ENCODE measurements at places on chromosomes 11 and 22.

DNA sequence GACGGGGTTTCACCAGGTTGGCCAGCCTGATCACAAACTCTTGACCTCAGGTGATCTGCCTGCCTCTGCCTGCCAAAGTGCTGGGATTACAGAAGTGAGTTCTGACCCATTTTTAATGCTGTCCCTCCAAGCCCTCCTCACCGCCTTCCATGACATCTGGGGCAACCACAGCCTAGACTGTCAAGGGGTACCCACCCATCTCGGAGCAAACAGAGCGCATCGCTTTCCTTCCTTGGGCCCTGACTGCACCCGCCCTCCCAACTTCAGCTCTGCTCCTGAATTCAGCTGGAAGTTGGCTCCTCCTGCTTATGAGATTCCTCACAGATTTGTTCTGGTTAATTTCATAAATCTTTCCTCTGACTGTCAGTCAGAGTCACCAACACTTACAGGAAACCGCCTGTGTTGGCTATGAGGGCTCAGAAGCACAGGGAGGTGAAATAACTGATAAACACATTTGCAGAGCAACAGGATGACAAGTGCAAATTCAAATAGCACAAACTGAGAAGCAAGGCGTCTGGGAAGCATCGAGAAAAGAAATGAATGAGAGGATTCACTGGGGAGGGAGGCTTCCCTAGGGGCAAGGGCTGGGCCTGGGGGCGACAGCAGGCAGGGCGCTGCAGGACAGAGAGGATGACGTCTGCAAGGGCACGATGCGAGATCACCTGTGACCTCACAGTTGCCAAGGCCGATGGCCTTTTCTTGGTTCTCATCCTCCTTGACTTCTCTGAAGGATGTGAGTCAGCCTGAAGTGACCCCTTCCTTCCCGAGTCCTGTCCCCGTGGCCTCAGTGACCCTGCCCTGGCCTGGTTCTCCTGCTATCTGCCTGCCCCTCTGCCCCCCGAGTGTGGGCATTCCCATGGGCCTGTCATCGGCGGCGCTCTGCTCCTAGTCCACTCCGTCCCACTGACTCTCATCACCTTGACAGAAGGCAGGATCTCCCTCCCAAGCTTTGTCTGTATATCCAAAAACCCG is 6.1 kb downstream of the IFT27 start:
- no peak for DNase-seq

GRCh38 chr11:123211149-123211852 is 16.3 kb upstream of the CLMP start:
- DNase-seq = no peak

DNA sequence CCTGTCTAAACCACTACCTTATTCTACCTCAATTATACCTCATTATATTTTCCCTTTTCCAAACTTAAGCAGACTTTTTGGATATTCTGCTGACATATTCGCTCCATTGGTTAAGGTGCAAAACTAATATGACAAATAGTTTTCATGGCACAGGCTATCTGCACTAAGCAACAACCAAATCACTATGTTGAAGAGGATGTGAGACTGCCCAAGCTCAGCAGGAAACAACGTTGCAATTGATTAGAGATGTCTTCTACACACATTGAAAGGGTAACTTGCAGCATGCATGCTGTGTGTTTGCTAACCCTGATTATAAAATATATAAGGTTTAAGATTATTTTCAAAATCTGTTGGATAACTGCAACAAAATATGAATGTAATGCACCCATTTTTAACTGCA is 61.6 kb downstream of the STK33 start:
- no peak for DNase-seq

- DNase-seq = no peak
Observed at GRCh38 chr11:20015101-20015500, 145.2 kb downstream of the DBX1 start.

DNA sequence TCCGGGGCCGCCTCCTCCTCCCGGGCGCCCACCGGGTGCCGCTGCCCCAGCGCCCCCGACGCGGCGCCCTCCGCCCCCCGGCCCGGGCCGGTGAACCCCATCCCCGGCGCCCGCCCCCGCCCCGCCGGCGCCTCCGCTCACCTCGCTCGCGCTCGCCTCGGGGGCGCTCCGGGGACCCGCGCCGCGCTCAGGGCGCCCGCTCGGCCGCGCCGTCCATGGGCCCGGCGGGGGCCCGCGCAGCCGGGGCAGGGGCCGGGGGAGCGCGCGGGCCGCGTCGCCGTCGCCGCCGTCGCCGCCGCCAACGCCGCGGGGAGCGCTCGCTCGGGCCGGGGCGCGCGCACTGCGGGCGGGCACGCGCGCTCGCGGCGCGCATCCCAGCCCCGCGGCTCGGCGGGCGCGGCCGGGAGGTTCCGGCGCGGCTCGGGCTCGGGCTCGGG is 293 bp downstream of the DUSP8 start:
- DNase-seq = no peak

- peak; percentile 62 for DNase-seq
Observed at GRCh38 chr11:36257351-36257750, 31.9 kb downstream of the COMMD9 start.

GRCh38 chr11:57480409-57481137 is 20.2 kb downstream of the RTN4RL2 start:
- peak; percentile 68 for DNase-seq

- no peak for DNase-seq
Observed at GRCh38 chr11:125071435-125071834, 8.3 kb downstream of the SLC37A2 start.

DNA sequence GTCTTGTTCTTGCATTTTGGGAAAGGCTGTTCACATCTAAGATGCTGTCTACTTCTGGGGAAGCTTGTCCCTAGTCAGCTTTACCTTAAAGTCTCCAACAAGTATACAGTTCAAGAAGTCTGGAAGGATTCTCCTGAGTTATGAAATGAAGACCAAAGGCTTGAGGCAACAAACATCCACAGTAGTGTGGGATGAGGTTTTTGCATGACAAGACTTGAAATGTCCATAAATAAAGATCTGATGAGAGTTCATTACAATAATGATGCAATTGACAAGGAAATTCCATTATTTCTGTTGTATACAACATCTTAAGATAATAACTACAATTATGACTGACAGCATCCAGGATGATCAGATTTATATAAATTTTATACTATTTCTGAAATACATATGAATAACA is 21.3 kb upstream of the KDM4E start:
- DNase-seq = no peak

DNA sequence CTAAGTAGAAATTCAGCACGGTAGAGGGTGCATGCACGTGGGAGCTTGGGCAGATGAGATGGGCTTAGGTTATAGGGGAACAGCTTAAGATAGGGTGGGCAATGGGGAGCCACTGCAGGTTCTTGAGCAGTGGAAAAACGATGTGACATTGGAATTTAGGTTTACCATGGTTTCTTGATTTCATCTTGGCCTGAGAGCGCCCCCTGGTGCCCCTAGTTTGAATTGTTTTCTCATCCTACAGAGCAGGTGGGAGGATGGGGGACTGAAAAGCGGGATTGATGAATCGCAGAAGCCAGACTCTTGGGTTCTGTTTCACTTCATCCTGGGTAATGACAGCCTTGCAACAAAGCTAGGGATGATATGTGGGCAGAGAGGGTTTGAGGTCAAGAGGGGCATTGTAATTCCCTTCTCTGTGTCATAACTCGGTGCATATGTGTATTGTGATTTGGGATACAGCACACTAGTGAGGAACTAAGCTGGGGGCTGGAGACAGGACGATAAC is 6.7 kb upstream of the MCAM start:
- DNase-seq = peak; percentile 78

GRCh38 chr11:76609736-76610370 is 60.7 kb downstream of the LRRC32 start:
- DNase-seq = peak; percentile 75

DNA sequence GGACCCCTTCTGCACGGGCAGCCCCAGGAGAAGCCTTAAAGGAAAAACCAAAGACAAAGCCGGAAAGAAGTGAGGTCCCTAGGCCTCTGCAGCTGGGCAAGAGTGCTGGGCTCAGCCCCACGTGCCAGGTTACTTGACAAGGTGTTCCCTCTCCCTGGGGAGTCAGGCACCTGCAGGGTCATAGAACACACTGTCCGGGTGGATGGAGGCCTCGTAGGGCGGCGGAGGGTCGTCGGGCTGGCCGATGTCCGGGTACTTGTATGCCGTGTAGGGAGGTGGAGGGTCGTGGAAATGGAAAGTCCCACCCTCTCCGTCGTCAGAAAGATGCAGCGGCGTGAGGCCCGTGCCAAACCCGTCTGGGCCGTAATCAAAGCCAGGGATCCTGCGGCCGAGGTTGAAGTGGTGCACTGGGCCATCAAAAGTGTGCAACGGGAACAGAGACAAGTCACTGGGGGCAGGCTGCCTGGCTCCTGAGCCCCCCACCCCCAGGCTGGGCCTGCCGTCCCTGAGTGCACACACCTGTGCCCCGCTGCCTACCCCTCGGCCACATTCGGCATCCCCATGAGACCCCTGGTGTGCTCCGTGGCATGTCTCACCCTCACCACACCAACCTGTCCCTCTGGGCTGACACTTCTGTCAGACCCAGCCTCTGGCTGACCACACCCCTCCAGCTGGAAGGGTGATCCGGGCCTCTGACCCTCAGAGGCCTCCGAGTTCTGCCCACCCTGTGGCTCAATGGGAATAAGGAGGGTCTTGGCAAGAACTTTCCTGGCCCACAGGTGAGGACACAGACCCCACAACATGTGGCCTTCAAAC is 81.1 kb downstream of the DGCR2 start:
- DNase-seq = no peak

Data from choroid plexus epithelial cell (primary cell).